ENCODE measurements at places on chromosomes 2 and 18. TPM values are rescaled to one million over a fixed set of nuclear protein-coding genes. Genes with fewer than 3 reads are reported as not detected.

DNA sequence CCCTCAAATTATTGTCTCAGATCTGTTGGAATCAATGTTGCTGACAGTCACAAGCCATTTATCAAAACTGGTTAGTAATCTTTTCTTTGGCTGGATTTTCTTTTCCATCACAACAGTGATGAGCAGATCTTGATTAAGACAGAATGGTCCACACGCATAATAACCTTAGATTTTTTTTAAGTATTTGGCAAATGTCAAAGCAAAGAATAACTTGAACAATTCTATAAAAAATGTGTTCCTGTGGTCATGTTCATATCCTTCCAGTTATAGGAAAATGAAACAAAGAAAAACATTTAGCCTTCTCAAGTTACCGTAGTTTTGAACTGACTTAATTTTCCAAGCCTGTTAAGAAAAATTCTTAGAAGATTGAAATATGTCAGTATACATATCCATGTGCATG is 659.9 kb upstream of the ID2 start:
- DNase-seq, result no peak

GRCh38 chr2:42800981-42801380 is 8.6 kb upstream of the HAAO start:
- no peak for DNase-seq

DNA sequence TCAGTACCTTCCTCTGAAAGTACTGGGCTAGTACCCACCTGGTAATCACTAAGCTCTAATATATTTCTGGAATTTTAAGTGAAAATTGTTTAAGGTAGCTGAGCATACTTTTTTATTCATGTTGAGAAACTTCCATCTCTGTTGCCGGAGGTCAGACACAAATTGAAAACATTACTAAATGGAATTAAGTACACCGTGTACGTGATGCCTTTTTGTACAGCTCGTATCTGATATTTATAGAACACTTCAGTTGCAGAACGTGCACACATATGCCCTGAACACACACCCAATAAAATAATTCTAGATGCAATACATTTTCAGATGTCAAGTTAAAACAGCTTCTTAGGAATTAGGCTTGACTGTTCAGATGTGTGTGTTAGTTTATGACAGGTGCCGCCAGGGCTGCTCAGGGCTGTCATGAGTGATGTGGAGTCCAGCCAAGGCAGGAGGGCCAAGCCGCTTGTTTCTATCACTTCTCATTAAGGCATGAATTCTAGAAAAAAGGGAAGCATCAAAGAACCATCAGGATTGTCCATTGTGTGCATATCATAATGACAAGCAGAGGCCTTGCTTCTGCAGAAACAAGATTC is 80.9 kb upstream of the FOSL2 start:
- DNase-seq, result no peak

GRCh38 chr2:123258877-123259539 is 766.1 kb upstream of the CNTNAP5 start:
- no peak for DNase-seq

GRCh38 chr2:227013330-227013729 is 150.7 kb downstream of the COL4A4 start:
- DNase-seq, result no peak

DNA sequence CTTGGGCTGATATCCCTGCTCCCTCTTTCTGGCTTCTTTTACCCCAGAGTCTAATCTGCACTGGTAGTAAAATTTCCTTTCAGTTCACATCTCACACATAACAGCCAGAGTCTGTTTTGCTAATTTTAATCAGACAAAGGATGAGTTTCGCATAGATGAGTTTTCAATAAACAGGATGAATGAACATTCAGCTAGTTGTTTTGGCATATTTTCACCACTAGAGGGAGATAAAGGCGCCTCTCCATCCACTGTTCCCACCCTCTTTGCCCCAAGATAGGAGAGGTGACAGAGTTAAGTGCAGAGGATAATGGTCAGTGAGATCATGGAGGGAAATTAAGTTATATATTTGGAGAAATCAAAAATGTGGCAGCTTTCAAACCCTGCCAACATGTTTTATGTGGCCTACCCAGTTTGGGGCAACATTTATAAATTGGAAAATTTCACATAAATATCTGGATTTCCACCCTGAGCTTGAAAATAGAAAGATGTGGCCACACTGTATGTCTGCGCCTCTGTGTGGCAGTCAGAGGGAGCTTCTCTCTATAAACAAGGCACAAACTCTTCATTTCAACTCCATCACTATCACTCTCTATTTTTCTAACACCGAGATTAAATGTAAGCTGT is 48.5 kb upstream of the DTNA start:
- DNase-seq, result no peak

GRCh38 chr2:82665691-82666090 is 1793.4 kb downstream of the SUCLG1 start:
- DNase-seq, result no peak

Gene PROC
- 0.05 TPM for polyA plus RNA-seq

- no peak for DNase-seq
These were observed 595.4 kb downstream of the NYAP2 start for GRCh38 chr2:225994748-225995405.

Gene PSMA8
- not detected for polyA plus RNA-seq

GRCh38 chr2:55968941-55969340 is 45.4 kb upstream of the EFEMP1 start:
- no peak for DNase-seq

DNA sequence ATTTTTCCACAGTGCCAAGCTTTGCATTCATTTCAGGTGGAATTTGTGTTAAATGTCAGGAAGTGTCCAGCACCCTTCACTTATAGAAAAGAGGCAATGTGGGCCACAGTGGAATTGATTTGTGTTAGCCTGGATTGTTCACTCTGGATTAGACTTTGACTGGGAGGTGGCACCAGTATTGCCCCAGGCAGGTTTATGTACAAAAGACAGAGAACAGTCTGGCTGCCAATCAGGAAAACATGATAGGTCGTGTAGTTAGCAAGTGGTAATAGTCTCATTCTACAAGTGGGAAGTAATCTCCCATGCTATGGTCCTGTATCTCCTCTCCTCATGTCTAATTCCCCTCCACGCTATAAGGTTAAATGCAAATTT is 45.6 kb downstream of the RAB27B start:
- DNase-seq, result no peak

DNA sequence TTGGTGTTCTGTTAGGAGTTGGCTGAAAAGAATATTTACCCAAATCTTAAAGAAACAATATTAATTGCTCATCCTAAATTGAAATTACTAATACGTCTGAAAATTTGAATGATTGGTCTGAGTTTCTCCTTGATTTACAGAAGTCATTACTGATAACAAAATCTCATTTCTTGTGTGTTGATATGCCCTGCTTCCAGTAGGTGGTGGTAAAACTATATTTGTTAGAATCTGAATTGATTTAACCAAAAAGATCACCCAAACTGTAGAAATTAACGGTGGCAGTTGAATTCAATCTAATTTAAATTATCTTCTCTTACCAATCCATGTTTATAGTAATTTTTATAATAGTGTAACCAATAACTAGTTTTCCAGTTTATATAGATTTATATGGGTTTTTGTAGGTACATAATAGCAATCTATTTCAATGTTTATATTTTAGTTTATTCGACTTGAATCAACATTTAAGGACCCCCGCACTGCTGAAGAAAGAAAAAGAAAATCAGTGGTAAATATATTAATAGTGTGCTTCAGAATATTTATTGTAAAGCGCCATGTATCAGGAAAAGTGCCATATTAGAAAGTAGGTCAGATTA is 38.3 kb downstream of the PAPOLG start:
- no peak for DNase-seq

DNA sequence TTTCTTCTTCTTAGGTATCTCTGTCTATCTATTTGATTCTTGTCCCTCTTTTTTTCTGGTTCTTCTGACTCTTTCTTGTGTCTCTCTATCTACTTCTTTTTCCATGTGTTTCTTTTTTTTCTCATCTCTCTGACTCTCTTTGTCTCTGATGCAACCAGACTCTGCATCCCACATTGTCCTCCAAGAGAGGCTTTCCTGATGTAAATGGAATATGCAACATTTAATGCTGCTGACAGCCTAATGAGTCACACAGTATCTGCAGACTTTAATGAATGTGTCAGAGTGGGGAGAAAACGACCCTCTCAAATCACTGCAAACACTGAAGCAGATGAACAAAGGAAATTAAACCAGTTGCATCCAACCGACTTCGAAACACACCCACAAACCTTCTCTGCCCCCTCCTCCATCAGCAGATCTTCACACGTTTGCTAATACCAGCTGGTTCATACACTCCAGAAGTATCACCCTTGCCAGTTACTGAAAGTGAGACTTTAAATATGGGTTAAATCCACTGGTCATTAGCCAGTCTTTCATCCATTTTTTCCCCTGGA is 351.5 kb downstream of the TXNL1 start:
- DNase-seq, result no peak

- DNase-seq, result no peak
These were observed 2.4 kb downstream of the MARS2 start for GRCh38 chr2:197707316-197708213.

DNA sequence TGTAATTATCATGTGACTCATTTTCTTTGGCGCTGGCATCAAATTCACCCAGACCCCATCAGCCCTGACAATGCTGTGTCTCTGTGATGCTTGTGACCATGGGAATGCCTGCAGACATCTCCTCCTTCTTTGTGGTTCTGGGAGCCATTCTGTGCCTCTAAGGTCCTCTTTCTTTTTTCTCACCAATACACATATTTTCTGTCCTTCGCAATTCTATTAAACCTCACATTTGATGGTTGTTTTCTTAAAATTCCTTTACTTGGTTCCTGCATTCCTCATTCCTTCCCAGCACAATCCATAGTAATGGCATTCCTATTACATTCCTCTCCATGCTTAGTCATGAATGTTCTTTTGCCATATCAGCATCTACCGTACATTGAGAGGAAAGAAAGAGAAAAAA is 375.3 kb downstream of the PIK3C3 start:
- no peak for DNase-seq

Gene WNT6
- polyA plus RNA-seq, result 0.20 TPM

Gene COL4A4
- polyA plus RNA-seq, result 2.0 TPM

DNA sequence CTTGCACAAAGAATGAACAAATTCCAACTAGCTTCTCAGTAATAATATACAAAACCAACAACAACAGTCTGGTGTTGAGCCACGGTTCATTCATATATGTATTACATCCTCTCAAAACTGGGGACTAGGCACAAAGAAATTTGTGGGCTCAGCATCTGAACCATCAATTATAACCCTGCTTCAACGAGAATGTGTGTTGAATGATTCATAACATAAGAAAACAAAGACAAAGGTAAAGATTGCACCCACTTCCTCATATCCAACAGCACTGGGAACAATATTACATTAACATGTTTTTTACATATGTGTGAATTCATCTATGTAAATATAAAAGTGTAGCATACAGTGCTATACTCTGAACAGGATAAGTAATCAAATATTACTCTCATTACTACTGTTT is 144.8 kb downstream of the CDH2 start:
- no peak for DNase-seq

DNA sequence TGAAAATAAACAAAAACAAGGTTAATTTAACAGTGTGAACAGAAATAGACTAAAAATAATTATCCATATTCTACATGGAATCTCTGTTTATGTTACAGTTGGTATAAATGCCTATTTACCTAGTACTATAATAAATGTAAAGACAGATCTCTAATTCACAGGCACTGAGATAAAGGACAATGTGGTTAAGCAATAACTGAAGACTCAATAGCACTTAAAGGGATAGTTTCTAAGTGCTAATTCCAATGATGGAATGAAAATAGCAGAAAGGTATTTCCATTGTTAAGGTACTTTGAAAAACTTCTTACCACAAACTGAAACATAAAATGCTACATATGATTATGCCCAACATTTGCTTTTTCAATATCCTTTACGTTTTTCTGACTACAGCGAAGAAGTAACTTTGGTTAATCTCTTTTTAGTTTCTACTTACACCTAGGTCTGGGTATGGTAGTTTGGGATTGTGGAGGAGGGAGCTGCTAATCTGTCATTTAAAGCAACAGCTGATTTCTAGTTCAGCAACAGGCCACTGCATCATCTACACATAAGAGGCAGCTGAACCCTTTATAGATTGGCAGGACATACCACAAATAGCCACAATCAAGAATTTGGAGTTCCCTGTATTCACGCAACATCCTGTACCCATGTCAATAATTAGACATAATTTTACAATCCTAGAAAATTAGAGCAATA is 27.2 kb downstream of the MAP4K3 start:
- no peak for DNase-seq

DNA sequence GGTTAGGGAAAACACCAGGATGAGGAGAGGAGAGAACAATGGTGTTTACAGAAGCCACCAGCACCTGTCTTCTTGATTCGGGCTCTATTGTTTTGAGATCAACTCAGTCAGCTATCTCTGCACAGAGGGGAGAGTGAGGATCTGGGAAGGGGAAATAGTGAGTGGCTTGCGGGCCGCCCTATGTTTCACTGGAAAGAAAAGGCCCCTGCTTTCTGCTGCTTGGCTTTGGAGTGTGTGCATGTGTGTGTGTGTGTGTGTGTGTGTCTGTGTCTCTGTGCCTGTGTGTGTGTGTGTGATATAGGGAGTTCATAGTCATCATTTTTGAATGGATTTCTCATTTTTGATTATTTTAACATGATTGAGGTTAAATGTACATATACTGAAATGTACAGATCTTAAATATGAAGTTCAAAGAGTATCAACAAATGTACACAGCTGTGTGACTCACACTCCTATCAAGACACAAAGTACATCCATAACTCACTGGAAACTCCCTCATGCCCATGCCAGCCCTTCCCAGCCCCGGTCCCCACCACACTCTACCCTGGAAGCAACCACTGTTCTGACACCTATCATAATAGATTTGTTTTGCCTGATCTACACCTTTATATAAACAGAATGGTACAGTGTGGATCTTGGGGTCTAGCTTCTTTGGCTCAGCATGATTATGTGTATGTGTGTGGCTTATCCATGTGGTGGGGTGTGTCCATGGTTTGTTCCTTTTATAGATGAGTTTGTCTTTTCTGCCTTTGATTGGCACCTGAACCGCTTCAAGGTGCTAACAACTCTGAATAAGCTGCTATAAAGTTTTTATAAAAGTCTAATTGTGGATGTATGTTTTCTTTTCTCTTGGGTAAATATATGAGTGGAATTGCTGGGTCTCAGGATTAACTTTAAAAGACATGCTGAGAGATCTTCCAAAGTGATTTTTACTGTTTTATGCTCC is 258.3 kb downstream of the SETBP1 start:
- DNase-seq, result no peak
